ENCODE measurements at places on chromosomes 5 and 9.

GRCh38 chr5:66223637-66224036, 79.5 kb downstream of the SREK1 start:
- no peak for DNase-seq

- no peak for DNase-seq
These were observed 57.7 kb upstream of the CTSL start for GRCh38 chr9:87668222-87668621.

DNA sequence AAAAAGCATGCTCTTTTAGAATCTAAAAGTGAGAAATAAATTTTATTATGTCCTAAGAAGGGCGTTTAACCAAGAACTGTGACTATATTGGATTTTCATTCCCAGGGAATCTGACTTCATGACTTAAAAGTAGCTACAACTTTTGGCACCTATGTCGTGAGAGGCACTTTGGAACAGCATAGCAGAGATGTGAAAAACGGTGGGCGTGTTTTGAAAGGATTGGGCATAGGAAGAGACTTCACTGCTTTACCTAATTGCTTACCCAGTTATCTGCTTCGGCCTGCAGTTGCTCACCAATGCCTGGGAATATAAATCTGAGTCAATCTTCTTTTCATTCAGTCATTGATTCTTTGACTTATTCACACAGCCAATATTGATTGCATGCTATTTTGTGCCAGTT, 363.4 kb downstream of the DNAH5 start:
- no peak for DNase-seq

DNA sequence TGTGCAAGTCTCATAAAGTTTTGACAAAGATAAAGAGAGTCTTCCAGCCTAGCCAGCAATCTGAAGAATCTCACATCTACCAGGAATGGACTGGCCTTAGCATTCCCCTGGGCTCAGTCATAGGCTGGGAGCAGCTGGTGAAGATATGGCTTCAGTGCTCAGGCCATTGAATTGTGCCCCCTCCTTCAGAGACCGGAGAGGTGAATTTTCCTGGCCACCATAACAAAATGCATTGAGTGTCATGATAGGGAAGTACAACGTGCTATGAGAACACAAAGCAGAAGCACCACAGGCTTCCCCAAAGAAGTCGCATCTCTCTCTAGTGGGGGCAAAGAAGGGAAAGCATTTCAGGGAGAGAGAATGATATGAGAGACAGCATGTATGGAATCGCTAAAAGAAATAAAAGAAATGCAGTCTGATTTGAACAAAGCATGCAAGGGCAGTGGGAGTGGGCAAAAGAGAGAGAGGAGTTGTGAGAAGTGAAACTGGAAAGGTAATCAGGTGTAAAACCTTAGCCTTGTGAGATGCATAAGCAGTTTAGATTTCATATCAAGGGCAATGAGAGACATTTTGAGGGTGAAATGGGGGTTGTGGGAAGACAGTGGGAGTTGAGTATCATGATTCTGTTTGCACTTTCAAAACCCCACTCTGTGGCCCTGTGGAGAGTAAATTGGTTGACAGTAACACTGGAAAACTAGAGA, 57.1 kb upstream of the NMUR2 start:
- no peak for DNase-seq

GRCh38 chr5:69368458-69369339, 621 bp downstream of the AK6 start:
- no peak for DNase-seq

DNA sequence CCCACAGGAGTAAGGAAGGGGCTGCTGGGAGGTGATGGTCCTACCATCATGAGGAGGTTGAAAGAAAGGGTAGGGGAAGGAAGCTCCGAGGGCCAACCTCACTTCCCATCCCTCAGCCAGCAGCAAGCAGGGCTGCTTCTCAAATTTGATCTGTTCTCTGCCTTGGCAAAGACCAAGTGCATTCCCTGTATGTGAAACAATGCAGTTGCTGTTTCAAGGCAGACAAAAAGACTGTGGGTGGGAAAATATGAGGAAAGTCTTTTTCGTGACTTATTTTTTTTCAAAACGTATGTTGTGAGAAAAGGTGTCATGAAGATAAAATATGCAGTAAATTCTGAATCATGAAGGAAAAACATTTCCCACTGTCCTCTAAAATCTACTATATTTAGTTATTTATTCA, 165.9 kb downstream of the ARSB start:
- DNase-seq: no peak

- DNase-seq: no peak
These were observed 55.8 kb downstream of the ENTREP1 start for GRCh38 chr9:69380811-69381210.

GRCh38 chr5:154038261-154038706, 426 bp downstream of the FAM114A2 start:
- DNase-seq: no peak

GRCh38 chr9:86764671-86765343, 182.5 kb downstream of the GAS1 start:
- no peak for DNase-seq

DNA sequence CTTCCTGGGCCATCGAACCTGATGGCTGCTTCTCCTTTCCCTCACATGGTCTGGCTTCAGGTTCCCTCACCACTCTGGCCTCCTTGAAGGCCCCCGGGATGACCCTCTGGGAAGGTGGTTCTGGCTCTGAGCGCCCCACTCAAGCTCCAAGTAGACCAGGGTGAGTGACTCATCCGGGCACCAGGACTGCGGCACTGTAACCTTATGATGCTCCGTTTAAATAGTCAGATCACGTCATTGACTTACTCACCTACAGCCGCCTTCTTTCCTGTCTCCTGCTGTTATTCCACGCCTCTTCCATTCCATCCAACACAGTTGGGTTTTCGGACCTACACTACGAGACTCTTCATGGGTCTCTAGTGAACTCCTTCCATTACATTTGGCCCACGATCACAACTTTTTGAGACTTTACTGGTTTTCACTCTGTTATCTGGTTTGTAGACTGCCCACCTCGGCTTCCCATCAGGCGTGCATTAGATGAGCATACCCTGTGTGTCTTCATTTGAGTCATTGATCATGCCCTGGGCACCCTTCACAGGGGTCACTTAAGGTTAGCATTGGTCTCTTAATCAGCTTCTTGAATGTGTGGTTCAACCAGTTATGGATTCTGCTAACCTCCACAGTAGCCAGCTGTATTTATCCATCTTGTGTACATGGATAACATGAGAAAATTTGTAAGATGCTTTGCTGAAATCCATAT, 138.8 kb upstream of the LMX1B start:
- no peak for DNase-seq

DNA sequence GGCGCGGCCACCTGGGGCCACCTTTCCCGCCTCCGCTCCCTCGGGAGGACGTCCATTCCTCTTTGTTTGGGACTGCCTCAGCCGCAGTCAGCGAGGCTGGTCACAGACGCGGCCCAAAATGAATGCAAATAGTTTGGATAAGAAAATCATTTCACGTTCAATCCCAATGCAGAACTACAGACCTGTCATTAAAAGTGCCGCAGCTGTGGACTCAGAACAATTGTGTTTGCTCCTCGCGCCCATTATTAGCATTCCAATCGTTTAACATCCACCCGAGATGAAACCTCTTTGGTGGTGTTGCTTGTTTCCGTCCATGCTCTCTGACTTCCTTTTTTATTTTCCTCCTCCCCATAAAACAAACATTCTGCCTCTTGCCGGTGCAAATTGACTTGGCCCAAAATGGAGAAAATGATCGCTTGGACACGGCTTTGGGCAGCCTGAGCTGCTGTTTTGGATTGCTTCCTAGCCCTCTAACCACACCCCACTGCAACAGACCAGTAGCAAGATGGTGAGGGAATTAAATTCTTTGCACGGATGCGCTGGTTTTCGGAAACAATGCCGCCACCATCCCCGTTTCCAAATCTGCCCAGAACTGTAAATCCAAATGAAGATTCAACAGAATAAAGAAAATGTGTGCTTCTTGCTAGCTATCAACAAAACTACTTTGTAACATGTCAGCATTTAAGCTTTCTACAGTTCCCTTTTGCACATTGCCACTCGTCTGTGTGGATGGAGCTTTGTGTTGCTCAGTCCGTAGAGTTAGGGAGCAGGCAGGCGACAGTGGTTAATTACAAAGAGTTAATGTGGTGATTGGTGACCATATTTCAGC, 784 bp downstream of the NLN start:
- DNase-seq: no peak

- DNase-seq: no peak
These were observed 1.9 kb downstream of the SLC31A2 start for GRCh38 chr9:113152699-113153098.

DNA sequence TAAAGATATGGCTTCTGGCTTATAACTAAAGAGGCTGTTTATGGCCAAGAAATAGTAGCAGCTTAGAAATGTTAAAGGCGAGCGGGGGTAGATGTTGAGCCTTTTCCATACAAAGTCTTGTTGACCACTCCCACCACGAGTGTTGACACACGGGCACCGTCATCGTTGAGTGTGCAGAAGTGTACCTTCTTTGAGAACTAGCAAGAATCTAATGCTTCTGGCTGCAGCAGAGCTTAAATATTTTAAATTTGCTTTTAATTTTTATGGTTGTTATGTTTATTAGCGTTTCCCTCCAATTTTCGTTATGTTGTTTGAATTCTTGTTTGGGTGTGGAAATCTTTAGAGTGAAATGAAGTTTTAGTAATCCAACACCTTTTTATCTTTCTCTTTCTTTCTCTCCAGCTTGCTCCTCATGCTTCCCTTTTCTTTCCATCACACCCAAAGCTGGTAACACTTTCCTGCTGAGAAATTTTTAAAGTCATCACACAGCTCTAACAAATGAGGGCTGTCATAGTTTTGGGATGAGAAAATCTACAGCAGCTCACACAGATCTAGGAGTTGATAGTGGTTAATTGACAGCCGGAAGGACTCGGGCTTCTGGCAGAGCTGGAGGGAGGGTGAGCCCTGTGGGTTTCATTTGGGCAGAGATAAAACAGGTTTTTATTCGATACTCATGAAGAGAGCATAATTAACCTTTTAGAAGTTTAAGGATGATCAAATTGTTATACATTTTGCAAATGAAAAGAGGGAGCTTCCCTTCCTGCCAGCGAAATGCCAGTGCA, 120.1 kb upstream of the ZNF608 start:
- DNase-seq: no peak

DNA sequence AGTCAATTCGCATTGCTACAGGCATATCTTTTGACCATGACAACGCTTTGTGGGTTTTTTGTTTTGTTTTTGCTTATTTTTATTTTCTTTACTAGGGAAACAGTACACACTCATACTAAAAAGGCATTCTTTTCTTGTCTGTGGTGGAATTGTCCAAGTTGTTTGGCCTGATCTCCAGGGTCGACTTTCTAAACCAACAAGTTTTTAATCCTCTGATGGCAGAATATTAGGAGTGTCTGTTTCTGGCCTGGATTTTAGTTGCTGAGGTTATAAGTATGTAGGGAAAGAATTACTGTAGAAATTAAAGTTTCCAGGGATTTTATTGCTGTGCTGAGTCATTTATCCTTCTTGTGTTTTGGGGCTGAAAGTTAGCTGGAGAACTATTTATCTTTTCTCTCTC, 218.5 kb downstream of the TAF11L14 start:
- no peak for DNase-seq

GRCh38 chr9:110707419-110707818, 38.8 kb downstream of the MUSK start:
- no peak for DNase-seq

- no peak for DNase-seq
These were observed 3.7 kb upstream of the TIFAB start for GRCh38 chr5:135455876-135456237.

- DNase-seq: no peak
These were observed 27.0 kb downstream of the GRIN3A start for GRCh38 chr9:101711330-101711941.

DNA sequence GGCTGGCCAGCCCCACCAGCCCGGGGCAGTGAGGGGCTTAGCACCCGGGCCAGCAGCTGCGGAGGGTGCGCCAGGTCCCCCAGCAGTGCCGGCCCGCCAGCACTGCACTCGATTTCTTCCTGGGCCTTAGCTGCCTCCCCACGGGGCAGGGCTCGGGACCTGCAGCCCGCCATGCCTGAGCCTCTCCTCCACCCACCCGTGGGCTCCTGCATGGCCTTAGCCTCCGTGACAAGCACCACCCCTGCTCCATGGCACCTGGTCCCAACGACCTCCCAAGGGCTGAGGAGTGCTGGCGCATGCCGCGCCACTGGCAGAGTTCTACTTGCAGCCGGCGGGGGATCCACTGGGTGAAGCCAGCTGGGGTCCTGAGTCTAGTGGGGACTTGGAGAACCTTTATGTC, 452.6 kb downstream of the AGTPBP1 start:
- DNase-seq: no peak
